Mammary epithelial cell (primary cell): ENCODE measurements at places on chromosomes 13 and 19.

DNA sequence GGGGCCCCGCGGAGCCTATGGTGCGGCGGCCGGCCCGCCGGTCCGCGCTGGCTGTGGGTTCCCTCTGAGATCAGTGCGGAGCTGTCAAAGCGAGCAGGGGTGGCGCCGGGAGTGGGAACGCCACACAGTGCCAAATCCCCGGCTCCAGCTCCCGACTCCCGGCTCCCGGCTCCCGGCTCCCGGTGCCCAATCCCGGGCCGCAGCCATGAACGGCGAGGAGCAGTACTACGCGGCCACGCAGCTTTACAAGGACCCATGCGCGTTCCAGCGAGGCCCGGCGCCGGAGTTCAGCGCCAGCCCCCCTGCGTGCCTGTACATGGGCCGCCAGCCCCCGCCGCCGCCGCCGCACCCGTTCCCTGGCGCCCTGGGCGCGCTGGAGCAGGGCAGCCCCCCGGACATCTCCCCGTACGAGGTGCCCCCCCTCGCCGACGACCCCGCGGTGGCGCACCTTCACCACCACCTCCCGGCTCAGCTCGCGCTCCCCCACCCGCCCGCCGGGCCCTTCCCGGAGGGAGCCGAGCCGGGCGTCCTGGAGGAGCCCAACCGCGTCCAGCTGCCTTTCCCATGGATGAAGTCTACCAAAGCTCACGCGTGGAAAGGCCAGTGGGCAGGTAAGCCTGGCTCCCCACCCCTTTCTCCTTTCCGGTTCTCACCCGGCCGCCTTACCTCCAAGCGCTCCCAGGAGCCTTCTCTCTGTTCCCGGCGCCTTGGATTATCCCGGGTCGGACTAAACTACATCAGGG, at the start of gene PDX1:
PDX1 (plus strand) TSS at position 67 of the 743 bp plus-strand sequence; CDS start at position 206, 139 bp downstream.
- DNase-seq: peak; percentile 46

DNA sequence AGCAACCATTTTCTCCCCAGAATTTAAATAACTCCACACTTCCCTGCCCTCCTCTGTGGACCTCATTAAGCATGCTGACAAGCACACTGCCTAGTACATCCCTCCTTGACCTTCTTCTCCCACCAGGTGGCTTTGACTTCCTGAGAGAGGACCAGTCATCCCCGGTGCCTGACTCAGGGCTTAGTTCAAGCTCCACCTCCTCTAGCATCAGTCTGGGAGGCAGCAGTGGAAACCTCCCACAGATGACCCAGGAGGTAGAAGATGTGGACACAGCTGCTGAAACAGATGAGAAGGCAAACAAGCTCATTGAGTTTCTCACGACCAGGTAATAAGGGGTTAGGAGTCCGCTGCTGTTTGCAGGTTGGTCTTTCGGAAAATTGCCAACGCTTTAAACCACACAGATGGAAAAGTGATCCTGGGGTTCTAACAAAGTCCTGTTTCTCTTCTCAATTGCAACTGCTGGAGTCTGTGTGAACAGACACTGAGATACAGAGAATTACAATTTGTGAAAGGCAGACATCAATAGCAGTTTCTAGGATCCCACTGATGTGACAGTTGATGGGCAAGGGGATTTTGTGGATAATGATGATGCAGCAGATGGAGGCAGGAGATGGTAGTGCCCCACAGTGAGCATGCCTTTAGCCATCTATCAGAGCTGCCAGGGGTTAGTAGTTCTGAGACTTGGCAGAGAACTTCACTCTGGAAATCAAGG, 86.7 kb downstream of the ZAR1L start:
- DNase-seq: peak; percentile 26

GRCh38 chr13:42807241-42807640, 25.9 kb downstream of the FAM216B start:
- no peak for DNase-seq

DNA sequence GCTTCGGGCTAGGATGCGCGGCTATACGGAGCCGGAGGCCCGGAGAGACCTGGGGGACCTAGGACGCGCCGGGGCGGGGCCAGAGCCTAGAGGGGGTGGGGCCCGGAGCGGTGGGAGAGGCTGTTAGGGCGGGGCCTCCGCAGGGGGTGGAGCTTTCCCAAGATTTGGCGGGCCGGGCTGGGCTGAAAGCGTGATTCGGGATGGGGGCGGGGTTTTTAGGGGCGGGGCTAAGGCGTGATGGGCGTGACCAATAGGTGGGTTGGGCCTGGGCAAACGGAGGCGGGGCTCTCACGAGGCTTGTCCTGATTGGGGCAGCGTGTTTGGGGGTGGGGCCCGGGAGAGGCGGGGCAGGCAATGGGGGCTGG, 439 bp downstream of the RAB11B start:
- peak; percentile 84 for DNase-seq

GRCh38 chr13:40479196-40479845, 187.1 kb downstream of the FOXO1 start:
- no peak for DNase-seq

GRCh38 chr13:62799038-62799535, 1383.4 kb upstream of the PCDH20 start:
- DNase-seq: no peak

DNA sequence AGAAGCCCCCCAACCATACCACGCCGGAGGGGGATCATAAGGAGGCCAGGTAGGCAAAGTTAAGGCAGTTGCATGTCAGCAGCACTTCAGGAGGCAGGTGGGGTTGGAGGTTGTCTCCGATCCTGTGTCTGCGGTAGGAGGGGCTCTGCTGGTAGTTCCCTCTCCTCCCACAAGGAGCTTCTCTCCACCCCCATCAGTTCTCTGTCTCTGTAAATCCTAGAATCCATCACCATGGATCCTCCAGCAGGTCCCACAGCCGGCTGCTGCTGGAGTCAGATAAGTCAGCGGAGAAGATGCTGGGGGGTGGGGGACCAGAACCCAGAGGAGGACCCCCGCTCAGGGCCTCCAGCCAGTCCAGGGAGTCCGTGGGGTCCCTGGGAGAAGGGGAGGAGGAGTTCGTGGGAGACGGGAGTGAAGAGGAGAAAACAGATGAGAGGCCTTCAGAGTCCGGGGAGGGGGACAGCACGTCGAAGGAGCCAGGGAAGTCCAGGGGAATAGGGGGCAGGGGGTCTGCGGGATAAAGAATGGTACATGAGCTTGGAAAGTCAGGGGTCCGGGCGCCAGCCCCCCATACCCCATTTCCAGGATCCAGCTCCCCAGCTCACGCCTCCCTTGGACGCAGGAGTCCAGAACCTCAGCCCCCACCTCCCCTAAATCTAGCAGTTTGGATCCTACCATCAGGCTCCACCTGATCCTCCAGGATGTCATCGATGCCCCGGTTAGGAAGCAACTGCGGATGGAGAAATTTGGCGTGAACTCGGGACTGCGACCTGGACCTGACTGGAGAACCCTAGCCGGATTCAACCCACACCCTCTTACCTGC, 6.3 kb downstream of the MAMSTR start:
- DNase-seq: no peak

GRCh38 chr19:771332-771785, 20.4 kb downstream of the MISP start:
- DNase-seq: peak; percentile 28

- no peak for DNase-seq
Measured at GRCh38 chr19:45352062-45352461, 11.5 kb downstream of the KLC3 start.

DNA sequence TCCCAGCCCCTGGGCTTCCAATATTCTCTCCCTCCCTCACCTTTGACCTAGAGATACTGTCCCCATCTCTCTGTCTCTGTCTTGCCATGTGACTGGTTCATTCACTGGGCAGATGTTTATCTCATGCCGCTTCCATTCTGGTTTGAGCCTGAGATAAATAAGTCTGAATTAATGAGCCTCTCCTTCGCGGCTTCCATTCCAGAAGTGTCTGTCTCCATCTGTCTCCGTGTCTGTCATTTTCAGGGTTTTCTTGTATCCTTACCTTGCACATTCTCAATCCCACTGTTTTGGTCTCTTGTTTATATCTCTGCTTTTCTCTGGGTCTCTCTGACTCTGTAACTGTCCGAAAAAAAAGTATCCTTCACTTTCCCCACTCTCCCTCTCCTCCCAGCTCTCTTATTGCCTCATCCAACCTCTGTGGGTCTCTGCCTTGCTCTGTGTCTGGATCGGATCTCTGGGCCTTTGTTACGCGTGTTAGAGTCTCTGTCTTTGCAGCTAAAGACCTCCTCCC, 4.3 kb downstream of the SPHK2 start:
- no peak for DNase-seq

DNA sequence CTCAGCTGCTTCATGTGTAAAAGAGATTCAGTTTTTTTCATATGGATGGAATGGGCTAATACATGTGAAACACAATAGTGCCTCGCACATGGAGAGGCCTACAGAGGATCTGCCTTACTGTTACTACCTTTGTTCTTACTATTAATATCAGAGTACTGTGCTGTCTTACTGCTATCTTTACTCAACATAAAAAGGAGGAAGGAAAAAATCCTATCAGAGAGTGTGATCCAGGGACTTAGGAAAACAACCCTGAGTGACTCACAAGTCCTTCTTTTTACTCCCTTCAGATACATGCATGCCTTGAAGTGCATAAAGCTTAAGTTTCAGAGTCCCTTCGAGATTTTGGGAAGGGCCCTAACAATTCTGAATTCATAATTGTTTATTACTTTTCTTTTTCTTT, 136.8 kb downstream of the TBC1D4 start:
- DNase-seq: no peak

- DNase-seq: no peak
Measured at GRCh38 chr19:1282588-1283206, 3.0 kb upstream of the EFNA2 start.

DNA sequence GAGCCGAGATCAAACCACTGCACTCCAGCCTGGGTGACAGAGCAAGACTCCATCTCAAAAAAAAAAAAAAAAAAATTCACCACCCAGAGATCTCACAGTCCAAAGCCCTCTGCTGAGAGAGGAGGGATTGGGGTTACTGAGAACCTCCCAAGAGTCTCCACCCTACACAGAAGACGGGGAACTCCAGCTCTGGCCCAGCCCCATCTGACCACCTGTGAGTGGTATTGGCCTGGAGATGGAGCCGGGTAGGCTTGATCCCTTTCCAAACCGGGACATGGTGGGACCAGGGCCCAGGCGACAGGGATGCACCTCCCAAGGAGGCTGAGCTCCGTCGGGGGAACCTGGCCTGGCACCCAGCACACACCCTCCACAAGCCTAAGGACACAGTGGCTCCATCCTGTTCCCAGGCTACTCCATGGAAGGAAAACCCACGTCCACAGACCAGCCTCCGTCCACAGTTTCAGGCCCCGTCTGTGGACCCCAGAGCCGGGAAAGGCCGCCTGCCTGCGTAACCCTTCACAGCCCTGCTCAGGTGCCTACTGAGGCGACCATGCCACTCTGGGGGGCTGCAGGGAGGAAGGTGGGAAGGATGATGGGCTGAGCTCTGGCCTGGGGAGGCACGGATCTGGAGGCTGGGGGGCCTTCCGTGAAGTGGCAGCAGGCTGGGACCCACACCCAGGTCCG, 1.8 kb downstream of the TMEM259 start:
- no peak for DNase-seq

- DNase-seq: no peak
Measured at GRCh38 chr13:19561585-19561984, 253 bp upstream of the TPTE2 start.

DNA sequence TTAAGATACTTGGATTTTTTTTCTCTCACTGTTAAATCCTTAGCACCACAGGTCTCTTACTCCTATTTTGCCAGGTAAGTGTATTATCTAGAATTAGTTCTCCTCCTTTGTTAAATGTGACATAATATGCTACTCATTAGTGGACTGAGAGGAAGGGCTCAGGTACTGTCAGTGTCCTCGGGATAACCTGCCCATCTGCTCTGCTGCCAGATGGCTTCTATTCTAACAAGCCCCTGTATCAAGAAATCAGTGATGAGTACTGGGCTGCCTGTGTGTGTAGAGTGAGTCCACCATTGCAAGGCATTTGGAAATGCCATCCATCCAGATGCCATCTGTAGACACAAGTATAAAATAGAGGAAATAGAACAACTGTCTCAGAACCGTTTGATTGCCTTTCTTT, 209.6 kb downstream of the ATP8A2 start:
- no peak for DNase-seq

- DNase-seq: peak; percentile 28
Measured at GRCh38 chr13:100235311-100235901, 146.5 kb downstream of the PCCA start.

- no peak for DNase-seq
Measured at GRCh38 chr13:99955747-99956472, 15.7 kb downstream of the ZIC5 start.

- peak; percentile 88 for DNase-seq
Measured at GRCh38 chr13:74134221-74134776, at the start of gene KLF12. TSS of gene KLF12 (minus strand) at chr13:74134404.

DNA sequence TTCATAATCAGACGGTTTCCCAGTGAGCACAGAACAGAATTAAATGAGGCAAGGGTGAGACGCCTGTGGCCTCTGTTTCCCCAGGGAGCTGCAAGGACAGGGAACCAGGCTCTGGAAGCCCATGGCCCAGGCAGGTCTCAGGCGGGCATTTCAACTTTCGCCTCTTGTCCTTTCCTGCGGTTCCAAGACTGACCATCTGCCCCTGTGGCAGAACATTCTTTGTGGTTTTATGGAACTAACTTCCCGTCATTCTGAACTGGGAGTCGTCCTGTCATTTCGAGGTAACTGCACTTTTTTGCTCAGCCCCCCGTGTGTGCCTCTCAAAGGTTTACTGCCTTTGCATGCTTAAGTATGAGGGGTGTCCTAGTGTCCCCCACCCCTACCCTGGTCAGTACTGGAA, 70.9 kb downstream of the KL start:
- DNase-seq: no peak

- peak; percentile 77 for DNase-seq
Measured at GRCh38 chr13:67023130-67023876, 206.8 kb downstream of the PCDH9 start.

DNA sequence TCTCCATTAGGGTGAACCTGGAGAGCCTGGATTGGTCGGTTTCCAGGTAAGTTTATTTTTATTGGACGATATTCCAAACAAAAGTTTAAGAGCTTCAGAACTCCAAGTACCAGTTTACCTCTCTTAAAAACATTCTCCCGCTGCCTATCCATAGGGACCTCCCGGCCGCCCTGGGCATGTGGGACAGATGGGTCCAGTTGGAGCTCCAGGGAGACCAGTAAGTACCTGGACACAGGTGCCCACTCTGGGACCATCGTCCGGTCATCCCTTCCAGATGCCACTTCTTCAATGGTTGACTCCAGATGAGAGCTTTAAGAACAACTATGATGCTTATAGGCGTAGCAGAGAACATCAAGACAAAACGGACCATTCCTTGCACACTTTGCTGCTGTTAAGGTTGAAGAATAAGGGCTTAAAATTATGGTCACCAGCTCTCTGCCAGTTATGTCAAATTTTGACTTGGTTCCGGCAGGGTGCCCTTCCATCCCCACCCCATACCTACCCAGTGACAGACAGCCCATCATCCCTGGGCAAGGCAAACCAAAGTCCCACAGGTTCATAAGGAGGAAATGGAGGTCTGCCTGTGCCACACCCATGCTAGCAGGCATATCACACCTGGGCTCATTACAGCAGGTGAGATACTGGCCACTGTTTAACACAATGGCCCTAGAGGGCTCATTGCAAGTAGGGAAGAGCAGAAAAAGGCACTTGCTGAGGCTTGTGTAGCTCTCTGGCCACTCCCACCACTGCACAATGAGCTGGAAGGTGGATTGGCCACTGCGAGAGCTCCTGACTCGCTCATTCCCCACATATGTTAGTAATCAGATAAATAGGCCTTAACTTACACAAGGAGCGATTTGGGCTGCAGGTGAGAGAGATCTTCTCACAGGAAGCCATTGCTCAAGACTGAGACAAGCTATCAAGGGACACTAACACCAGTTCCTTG, 123.6 kb downstream of the COL4A2 start:
- peak; percentile 74 for DNase-seq
